ENCODE measurements at places on chromosomes 13 and 19.

- no peak for DNase-seq
These were observed 6.6 kb upstream of the GADD45B start for GRCh38 chr19:2469102-2469914.

DNA sequence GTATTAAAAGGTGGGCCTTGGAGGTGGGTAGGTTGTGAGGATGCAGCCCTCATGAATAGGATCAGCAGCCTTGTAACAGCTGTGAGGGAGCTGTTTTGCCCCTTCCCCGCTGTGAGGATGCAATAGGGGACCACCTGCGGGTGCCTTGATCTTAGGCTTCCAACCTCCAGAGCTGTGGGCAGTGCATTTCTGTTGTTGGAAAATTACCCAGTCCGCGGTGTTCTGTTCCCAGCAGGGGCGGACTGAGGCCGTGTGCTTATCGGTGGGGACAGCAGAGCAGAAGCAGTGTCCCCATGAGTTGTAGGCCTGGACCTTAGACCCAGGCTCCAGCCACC is 54.8 kb upstream of the TEX29 start:
- no peak for DNase-seq

DNA sequence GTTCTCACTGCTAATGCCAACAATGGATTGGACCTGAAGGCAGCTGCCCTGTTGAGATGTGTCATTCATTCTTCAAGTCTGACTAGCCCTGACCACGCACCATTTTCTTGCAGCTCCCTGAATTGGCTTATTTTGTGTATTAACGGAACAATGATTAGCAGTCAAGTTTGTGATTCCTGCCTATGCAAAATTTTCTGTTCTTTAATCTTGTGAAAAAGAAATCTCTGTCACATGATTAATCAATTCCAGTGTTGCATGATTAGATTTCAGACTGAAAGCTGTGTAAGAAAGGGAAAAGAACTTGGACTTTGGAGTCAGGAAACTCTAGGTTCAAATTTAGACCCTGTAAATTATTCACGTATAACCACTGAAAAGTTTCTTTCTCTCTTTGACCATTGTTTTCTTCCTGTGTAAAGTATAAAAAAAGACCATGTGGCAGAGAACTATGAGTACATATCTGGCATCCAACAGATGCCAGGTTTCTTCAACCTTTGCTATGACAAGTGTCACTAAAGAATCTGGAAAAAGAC is 64.5 kb upstream of the SLC10A2 start:
- no peak for DNase-seq

DNA sequence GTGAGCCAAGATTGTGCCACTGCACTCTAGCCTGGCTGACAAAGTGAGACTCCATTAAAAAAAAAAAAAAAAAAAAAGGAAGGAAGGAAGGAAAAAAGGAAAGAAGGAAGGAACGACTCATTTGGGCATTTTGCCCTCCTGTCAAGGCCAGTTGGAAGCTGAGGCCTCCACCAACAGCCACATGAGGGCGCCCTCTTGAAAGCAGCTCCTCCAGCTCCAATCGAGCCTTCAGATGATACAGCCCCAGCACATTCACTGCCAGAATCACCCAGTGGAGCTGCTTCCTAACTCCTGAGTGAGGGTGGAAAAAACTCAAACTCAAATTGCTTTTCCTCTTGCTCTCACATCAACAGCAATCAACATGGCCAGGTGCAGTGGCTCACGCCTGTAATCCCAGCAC is 40.9 kb downstream of the GNG7 start:
- DNase-seq, result no peak

GRCh38 chr19:49691243-49692146 is 579 bp downstream of the CPT1C start:
- no peak for DNase-seq

DNA sequence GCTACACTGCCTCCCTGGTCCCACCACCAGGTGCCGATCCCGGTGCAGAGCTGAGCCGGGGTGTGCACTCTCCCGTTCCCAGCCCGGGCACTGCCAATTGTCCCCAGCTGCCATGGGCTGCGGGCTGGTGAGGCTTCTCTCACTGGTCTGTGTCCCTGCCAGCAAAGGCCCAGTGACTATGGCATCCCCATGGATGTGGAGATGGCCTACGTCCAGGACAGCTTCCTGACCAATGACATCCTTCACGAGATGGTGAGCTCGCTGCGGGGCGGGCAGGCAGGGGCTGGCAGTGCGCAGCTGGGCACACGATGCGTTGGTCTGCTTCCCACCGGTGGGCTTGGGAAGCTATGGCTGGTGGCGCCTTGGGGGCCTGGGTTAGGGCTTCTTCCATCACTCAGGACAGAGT is 14.6 kb downstream of the MPND start:
- no peak for DNase-seq

DNA sequence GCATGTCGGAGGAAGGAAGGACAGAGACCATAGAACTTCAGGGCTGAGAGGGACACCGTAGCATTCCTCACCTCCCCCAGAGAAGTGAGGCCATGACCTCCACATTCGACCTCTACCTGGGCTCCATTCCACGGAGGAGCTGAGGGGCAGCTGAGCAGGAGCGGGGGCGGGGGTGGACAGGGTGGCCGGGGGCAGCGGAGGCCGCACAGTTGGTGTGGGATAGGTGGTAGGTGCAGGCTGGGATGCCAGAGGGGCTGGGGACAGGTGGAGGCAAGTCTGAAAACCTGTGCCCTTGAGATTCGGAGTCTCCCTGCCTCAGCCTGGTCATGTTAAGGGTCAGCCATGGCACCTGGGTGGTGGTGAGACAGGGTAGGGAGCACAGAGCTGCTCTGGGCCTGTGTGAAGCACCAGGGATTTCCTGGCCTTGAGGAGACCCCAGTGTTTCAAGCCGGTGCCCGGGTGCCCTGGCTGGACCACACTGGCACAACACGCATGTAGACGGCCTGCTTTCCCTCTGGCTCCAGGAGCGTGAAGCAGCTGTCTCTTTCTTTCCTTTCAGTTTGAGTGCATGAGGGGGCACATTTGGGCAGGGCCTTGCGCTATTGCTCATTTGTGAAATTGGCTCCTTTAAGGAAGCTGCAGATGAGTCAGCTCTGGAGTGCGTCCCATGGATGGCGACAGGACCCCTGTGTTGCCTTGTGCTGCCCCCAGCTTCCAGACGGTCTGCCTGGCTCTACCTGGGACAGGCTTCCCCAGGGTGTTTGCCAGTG is 51.8 kb downstream of the TSSK6 start:
- DNase-seq, result no peak

DNA sequence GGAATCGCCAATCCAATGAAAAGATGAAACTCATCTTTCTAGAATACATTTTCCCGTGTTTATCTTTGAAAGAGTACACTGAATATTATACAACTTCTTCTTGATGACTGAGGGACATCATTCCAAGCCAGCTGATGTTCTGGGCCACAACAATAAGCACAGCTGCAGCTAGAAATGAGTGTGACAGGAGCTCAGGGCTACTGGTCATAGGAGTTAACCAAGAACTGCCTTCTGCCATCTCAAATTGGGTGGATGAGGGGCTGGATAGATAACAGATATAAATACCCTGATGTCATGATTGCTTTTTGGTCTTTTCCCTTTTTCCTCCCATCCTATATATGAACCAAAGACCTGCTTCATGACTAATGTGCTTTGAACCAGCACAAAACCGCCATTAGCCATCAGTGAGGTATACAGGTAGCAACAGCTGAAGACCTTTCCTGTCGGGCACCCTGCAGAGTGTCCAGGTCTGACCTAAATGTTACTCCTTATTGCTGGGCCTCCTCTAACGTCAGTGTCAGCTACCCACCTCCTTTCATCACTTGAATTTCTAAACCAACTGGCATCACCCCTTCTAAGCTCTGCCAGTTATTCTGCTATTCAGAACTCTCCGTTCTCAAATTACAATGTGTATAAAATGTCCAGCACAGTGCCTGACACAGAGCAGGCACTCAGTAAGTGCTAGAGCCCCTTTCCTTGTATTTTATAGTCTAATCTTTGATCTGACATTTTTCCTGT is 178.2 kb downstream of the ENOX1 start:
- no peak for DNase-seq

GRCh38 chr19:16841391-16841926 is 12.3 kb downstream of the SIN3B start:
- DNase-seq, result no peak

GRCh38 chr19:50333737-50334617 is 4.8 kb upstream of the KCNC3 start:
- peak; percentile 80 for DNase-seq

DNA sequence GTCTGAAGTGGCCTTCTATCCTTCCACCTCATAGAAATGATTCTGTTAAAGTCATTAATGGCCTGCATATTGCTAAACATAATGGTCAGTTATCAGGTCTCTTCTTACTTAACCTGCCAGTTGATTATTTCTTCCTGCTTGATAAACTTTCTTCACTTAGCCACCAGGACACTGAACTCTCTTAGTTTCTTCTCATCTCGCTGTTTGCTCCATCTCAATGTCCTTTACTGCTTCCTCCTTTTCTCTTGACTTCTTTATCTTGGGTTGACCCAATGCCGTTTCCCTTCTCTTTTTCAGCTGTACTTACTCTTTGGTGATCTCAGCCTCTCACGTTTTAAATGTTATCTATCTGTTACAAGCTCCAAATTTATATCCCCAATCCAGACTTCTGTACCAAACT is 17.1 kb upstream of the CLC start:
- DNase-seq, result no peak

DNA sequence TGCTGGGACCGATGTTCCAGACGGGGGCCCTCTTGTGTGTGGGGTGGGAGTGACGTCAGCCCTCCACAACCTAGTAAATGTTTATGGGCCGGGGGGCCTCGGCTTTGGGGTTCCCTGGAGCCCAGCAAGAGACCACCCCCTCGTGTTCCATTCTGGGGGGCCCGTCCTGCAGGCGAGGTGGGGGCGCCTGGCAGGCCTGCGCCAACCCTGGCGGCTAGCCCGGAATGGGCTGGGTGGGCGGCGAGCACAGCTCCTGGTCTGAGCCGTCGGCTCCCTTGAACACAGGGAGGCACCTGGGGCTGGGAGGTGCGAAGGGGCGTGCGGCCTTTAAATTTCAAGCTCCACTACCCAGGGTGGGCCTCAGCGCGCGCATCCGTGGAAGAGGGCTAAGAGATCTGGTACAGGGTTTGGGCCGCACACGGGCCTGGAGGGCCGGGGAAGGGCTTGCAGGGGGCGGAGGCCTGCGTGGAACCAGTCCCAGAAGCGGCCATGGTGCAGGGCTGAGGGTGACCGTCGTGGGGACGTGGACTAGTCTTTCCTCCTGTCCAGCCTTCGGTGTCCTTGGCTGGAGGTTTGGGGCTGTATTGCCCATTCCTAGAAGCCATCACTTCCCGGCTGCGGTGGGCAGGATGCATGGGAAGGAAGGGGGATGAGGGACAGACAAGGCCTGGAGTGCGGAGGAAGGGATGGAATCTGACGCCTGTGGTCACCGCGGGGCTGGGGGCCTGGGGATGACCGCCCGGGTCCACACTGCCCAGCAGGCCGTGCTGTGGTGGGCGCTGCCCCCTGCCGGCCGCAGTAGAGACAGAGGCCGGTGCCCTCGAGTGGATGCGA is 11.4 kb downstream of the NDUFA11 start:
- DNase-seq, result no peak

DNA sequence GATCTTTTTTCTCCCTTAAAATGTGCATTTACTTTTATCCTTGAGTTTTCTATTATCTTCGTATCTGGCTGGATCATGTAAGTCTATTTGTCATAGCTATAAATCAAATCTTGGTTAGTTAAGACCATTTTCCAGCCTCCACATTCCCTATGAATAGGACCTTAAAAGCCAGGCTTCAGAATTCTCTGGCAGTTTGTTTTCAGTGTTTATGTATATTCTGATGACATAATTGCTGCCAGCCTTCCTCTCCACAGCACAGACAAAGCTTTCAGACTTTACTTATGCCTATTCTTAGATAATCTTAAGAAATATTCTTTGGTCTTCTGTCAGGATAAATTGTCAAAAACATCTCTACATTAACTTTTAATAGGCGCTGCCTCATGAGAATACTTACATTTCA is 870.8 kb upstream of the SPRY2 start:
- no peak for DNase-seq

DNA sequence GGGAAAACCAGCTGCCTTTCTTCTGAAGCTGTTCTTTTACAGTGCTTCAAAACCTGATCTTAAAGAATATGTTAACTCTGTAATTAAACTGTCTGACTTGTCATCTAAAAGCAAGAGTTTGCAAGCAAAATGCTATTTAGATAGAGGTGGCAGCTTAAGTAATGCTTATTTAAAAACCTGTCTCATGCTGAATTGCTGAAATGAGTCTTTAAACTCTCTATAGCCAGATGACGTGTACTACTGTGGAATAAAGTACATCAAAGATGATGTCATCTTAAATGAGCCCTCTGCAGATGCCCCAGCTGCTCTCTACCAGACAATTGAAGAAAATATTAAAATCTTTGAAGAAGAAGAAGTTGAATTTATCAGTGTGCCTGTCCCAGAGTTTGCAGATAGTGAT is 22.9 kb downstream of the ITM2B start:
- no peak for DNase-seq

- no peak for DNase-seq
These were observed 3.7 kb downstream of the MARCHF2 start for GRCh38 chr19:8416796-8417195.

DNA sequence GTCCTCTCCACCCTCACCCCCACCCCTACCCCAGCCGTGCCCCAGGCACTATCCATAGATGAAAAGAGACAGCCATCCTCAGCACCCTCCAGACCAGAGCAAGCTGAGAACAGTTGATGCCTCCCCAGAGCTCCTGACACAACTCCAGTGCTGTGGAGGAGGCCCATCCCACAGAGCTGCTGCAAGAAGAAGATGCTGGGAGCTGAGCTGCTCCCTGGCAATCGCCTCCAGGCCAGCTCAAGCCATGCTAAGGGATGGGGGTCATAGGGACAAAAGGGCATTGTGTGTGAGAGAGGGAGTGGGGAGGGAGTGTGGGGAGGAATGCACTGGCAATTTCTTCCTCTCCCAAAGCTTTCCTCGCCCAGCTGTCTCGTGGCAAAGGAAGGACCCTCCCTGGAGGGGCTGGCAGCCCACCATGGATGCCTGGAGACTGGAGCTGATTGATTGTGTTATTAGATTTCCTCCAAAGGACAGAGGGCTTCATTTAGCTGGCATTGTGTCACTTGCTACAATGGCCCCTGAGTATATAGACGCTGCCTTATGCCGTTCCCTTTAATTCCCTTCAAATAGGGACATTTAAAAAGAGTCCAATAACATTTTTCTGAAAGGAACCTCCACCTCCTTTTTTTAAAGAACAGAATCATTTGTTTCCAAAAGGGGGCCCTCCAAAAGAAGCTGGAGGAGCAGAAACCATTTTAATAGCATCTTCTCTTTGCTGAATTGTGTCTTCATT is 476.4 kb downstream of the FOXO1 start:
- DNase-seq, result no peak

Measured in activated CD8-positive, alpha-beta memory T cell treated with anti-CD3 and anti-CD28 coated beads, Interleukin-2, amount 50 U/mL, for 4 hours (primary cell).